T-helper 2 cell (primary cell): ENCODE measurements at places on chromosomes 12 and 14.
A peak's percentile ranks its signal among the peaks of the same experiment; 100 is the strongest.

- no peak for DNase-seq
Measured at GRCh38 chr12:132954471-132955048, 1.5 kb downstream of the ZNF605 start.

GRCh38 chr14:55814873-55815272 is 234.9 kb downstream of the KTN1 start:
- DNase-seq: no peak

- DNase-seq: peak; percentile 71
Measured at GRCh38 chr12:68158432-68158831, 1.1 kb downstream of the IFNG start.

- DNase-seq: no peak
Measured at GRCh38 chr12:16299403-16299802, 21.9 kb upstream of the SLC15A5 start.

- DNase-seq: no peak
Measured at GRCh38 chr12:42854826-42855225, 265.3 kb upstream of the PRICKLE1 start.

GRCh38 chr12:117100251-117100650 is 1.0 kb upstream of the TESC start:
- DNase-seq: no peak

- no peak for DNase-seq
Measured at GRCh38 chr14:33782923-33783322, 168.0 kb downstream of the EGLN3 start.

DNA sequence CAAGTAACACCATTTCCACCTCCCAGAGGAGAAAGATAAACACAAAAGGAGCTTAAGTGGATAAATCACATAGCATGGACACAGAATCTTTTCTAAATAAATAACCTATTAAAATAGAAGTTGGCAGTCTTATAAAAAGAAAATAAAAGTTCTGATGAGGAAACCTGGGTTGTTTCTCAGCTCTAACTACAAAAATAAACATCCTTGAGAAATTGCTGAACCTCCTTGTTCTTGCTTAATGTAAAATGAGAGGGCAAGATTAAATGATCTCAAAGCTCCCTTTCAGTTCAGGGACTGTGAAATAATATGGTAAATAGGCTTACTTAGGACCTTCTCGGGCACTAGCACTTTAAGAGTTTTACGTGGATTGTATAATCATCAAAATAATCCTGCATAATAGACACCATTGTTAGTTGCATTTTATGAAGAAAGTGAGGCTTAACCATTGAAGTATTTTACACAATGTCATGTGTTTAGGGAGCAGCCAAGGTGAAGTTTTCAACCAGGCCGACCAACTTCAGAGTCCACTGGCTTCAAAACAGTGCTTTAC is 214.0 kb upstream of the NOVA1 start:
- no peak for DNase-seq

- DNase-seq: no peak
Measured at GRCh38 chr14:50260511-50260910, 29.1 kb upstream of the SOS2 start.

DNA sequence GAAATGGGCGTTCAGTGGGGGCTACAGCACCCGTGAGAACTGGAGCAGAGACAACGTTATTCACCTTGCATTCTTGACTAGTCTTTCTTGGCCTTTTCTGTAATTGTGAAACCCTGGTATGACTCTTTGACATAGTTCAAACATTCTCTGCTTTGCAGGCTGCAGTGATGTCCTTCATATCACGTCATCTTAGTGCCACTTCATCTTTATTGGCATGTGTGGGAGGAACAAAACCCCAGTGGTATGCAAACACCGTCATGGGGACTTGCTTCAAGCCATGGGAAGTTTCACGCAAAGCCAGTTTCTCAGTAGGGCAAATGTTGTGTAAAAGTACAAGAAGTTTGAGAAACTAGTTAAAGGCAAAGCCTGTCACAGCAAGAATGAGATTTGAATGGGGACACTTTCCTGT is 20.2 kb upstream of the DUSP16 start:
- DNase-seq: no peak

- DNase-seq: peak; percentile 58
Measured at GRCh38 chr14:20455355-20456300, 602 bp downstream of the APEX1 start.

DNA sequence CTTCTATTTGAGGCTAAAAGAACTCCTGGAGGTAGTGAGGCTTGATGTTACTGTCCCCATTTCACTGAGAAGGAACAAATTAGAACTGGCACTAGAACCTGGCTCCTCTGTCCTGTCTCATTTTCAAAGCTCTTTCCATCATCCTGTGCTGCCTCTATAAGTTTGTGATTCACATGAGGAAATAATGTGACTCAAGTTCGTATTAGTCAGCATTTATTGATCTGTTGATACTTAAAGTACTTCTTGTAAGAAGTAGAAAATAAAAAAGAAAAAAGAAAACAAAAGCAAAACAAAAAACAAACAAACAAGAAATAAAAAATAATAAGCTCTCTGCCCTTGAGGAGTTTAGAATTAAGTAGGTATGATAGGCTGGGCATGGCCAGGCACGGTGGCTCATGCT is 2.3 kb upstream of the ESPL1 start:
- DNase-seq: no peak

DNA sequence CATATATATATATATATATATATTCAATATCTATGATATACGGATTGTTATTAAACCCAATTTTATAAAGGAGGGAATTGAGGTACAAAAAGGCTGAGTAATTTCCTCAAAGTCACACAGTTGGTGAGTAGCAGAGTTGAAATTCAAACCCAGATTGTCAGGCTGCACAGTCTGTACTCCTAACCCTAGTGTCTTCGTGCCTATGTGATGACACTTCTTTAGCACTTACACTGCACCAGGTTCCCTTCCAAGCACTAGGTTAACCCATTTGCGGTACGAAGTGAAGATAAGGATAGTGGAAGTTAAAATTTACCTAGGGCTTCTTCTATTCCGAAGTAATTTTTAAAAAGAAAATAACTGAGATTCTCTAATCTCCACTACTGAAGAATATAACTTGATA is 125.1 kb upstream of the TSPAN8 start:
- no peak for DNase-seq

DNA sequence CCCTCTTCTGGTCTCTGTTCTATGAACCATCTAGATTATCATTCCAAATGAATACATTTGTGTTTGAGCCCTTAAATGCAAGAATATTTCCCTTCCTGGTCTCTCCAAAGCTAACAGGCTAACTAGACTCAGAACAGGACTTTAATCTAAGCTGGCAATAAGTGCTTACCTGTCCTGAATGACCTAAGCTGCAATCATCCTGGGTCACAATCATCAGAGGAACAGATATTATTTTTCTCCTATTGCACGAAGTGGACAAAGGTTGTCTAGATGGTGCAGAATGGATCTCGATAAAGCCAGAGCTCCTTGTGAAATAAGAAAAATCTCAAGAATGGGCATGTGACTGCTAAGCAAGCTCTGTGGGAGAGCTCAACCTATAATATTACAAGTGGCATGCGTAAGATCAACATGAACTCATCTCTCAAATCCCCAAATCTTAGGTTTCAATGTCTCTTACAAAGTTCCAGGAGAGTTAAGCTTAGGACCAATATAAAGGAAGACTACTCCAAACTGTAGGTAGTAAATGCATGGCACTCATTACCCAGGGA is 10.6 kb upstream of the NUMB start:
- no peak for DNase-seq

DNA sequence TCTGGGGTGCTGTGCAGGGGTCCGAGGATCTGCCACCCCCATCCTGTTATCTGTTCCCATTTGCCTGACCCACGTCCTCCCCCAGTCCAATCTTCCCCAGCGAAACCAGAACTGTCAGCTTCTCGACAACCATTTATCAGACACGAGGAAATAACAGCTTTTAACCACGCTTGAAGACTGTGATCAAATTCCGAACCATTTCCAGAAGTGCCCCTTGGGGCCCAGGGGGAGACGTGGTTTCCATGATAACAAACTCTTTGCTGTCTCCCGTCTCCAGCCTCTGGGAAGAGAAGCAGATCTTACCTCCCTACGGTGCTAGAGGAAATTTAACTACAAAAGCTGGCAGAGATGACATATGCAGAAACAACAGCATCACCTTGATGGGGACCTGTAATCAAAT is 35.1 kb upstream of the SRRM4 start:
- DNase-seq: no peak

DNA sequence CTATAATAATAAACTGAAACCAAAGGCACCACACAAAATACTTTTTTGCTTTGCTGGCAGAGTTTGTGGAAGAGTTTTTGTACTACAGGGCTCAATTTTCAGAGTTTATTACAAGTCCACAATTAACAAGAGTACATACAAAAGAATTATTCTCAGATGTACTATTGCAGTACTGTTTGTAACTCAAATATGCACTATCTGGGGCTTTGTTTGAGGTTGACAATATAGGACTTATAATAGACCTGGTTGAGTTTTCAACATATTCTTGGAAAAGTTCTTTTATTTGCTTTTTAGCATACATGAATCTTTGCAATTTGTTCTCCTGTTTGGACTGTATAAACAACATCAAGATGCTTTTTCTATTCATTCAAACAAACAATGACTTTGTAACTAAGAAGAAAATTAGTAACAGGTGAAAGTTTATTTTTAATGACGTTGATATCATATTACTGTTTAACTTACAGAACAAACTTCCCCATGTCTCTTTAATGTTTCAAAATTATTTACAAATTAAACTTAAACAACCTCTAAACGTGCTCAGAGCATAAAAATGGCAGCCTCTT is 407.4 kb upstream of the PRICKLE1 start:
- DNase-seq: no peak

- no peak for DNase-seq
Measured at GRCh38 chr14:51431741-51432140, 191.7 kb downstream of the TMX1 start.

- DNase-seq: no peak
Measured at GRCh38 chr14:35197015-35197414, 74.7 kb downstream of the PRORP start.

DNA sequence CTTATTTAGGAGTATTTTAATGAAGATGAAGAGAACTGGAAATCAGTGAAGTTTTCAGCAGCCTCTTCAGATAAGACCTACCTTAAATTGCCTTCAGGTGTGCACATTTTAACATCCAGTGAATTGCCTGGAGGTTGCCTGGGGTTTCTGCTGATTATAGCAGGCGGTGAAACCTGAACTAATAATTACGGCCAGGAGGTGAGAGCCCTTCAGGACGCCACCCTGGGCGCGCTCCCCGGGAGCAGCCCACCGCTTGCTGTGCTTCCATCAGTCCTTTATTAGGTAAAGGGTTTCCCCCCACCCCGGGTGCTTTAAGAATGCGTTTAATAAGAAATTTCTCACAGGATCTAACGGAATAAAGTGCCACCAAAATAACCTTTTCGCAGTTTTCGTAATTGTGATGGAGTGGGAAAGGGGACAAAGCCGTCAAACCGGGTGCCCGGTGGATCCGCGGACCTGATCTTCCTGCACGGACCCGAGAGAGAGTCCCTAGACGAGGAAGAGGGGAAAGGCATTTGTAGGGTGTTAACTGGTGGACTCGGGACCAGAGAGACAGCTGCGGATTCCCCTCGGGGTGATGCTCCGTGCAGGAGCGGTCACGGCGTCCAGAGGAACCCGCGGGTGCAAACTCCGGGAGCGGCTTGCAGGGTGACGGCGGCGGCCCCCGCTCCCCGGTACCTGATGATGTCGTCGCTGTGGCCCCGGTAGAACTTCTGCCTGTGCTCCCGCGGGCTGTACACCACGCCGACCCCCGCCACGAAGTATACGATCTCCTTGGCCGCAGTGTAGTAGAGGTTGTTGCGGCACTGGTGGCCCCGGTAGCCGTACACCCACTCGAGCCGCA is 902 bp downstream of the EML5 start:
- DNase-seq: peak; percentile 0

GRCh38 chr12:101773650-101774162 is 34.4 kb upstream of the SYCP3 start:
- DNase-seq: peak; percentile 12

- DNase-seq: no peak
Measured at GRCh38 chr14:76713121-76713520, 48.1 kb upstream of the VASH1 start.

DNA sequence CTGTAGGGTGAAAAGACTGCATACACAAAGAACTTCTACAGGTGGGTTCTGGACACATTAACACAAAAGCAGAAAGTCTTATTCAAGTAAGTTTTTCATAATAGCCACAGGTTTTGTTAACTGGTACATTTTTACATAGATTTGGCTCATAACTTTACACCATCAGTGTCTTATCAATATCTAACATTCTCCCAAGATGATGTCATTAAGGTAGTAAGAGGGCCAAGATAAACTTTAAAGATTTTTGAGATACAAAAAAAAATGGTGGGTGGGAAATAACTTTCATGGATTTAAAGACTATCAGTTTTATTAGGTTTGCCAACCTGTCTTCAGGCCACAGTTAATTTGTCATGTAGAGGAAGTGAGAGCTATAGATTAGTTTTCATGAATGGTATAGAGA is 1.7 kb downstream of the SUPT16H start:
- peak; percentile 31 for DNase-seq

- DNase-seq: no peak
Measured at GRCh38 chr12:84375449-84376170, 537.0 kb downstream of the SLC6A15 start.

DNA sequence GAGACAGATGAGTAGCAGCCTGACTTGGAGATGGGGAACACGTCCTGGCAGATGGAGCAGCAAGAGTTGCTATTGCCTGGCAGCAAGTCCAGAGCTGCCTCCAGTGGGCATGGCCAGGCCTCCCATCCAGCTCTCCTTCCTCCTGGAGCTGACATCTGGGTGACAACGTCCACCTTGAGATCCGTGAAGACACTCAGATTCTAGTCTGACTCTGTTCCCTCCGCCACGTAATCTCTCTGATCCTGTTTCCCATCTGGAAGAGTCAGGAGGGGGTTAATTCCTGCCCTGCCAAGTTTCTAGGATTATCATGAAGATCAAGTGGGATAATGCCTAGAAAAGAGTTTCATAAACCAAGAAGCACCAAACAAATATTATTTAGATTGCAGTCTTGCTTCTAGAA is 65.3 kb upstream of the FAM181A start:
- DNase-seq: no peak

DNA sequence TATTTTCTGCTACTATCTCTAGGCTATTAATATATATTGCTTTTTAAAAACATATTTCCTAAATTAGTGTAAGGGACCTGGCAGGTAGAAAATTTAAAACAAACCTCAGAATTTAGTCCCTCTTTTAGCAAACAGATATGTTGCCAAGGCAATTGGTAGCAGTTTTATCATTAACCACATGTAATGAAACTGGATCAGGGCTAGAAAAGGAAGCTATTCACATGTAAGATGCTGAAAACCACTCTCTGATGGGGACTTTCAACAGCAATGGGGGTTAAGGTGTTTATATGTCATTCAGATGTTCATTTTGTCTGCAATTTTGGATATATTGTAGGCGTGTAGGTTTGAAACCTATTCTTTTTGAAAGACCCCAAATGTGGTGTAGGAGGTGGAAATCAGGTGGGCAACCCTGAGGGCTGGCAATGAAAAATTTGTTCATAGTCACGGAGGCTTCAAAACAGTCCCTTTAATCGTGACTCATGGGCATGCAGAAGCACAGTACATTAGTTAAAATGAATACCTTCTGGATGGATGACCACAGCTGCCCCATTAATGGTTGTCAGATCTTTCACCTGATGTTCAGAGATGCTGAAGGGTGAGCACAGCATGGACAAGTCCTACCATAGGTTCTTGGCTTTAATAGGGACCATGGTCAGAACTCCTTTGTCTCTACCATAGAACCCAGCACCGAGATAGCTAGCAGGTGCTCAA is 5.9 kb upstream of the PKP2 start:
- DNase-seq: no peak
